CD8-positive, alpha-beta memory T cell (primary cell): ENCODE measurements at places on chromosomes 7 and 10. TPM values are rescaled to one million over a fixed set of nuclear protein-coding genes. Genes with fewer than 3 reads are reported as not detected.

OR2A14 gene
- total RNA-seq = not detected

DNA sequence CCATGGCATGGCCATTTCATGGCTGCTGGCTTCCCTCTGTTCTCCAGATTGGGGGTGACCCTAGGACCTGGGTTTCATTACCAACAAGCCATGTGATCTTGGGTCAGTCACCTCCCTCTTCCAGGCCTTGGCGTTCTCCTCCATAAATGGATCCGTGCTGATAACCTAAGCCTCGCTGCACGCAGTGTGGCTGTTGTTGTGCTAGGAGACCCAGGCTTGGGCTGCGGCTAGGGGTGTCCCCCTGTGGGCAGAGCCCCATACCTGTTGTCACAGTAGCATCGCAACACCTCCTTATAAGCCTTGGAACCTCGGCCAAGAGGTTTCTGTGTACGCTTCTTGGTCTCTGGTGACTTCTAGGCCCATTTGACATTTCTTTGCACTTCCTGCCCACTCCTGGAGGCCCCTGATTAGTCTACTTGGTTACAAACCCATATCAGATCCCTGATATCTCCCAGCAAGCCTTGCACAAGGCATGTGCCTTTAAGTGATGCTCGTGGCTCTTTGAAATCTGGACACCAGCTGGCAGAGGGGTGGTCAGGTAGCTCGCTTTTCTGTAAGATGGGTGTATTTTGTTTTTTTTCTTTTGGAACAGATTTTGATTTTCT, 23.6 kb downstream of the ZMIZ1 start:
- DNase-seq = no peak

DNA sequence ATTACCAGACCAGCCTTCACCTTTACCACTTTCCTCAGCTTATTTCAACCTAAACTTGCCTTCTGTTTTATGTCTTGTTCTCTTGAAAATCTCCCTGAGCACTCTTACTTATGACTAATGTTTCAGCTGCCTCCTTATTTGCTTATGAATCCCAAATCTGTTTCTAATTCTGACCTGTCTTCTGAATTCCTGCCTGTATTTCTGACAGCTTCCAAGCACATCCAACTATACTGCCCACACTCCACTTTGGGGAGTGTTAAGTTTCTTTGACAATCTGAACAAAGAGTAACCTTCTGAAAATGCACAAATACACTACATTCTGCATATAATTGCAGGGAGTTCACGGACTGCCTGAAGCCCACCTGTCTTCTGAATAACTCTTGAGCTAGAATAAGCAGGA, 48.7 kb downstream of the ARMC3 start:
- no peak for DNase-seq

IDI2 gene
- total RNA-seq = not detected

DNA sequence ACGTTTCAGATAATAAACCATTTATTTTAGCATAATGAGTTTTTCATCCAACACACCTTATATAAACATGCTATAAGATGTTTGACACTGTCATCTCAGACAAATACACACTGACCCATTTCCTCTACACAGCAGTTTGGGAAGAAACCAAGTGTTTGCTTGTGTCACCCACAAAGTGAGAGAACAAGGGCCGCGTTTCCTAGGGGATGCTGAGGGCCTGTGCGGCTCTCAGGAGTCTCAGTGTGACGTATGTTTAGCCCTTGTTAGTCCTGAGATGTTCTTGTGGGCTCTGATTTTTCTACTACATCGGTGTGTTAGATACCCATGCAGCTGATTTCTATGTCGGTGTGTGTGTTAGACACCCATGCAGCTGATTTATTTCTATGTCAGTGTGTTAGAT, 266.3 kb downstream of the DIP2C start:
- DNase-seq = no peak

DNA sequence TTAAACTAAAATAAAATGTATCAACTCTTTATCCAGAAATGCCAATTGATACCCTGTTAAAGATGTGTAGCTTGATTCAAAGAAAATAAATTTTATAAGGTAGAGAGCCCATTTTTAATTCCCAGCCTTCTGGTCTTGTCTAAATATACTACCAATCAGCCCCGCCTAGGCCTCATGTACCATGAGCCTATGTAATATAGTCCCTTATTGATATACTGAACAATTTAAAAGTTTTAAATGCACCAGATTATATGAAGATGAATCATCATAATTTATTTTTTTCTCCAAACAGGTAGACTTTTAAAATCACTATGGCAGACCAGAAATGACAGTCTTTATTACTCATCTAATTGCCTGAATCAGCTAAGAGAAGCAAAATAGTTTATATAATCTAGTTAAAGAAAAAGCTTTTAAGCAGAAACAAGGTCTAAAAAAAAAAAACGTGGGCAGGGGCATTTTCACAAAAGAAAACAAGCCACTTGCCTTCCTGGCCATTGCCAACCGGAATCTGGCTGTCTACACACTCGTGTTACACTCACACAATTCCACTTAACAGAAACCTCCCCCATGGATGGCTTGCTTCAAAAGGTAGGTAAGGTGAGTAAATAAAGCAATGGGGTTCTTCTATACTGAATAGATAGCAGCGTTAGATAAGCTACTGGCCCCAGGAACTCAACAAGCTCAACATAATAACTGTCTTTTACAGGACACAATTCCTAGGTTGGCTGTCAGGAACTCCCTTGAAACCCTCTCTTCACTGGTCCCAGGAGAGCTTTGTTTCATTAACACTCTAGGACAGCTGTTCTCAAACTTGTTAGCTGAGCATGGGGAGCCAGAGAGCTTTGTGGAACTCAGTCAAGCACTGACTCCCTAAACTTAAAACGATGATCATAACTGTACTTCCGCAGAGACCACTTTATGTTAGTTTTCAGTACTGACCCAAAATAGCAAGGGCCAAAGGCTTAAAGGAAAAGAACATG, 37.2 kb downstream of the RAPGEF5 start:
- no peak for DNase-seq

ACTL6B gene
- not detected for total RNA-seq

RBP3 gene
- total RNA-seq = not detected

GRCh38 chr10:117967149-117967650, 79.5 kb downstream of the RAB11FIP2 start:
- no peak for DNase-seq
